ENCODE measurements at places on chromosomes 2 and 18.

DNA sequence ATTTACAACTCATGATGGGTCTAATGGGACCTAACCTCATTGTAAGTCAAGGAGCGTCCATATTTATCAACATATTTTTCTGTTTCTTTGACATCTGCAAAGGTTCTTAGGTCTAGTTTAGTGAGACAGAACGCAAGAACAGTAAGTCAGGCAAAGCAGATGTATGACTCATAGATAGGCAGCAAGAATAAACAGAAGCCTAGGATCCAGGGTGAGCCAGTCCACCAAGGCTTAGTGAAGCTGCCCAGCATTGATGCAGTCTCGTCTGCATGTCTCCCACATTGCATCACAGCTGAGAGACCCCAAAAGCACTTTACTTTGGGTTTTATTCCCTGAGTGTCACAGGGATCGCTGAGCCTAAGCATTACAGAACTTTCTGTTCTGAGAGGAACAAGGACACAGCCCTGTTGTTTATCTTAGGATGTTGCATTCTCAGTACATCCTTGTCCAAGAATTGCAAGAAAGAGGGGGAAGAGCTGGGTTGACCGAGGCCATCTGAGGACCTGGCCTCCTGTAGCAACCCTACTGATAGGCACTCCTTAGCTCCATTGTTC is 29.6 kb upstream of the TMEM177 start:
- no peak for DNase-seq

DNA sequence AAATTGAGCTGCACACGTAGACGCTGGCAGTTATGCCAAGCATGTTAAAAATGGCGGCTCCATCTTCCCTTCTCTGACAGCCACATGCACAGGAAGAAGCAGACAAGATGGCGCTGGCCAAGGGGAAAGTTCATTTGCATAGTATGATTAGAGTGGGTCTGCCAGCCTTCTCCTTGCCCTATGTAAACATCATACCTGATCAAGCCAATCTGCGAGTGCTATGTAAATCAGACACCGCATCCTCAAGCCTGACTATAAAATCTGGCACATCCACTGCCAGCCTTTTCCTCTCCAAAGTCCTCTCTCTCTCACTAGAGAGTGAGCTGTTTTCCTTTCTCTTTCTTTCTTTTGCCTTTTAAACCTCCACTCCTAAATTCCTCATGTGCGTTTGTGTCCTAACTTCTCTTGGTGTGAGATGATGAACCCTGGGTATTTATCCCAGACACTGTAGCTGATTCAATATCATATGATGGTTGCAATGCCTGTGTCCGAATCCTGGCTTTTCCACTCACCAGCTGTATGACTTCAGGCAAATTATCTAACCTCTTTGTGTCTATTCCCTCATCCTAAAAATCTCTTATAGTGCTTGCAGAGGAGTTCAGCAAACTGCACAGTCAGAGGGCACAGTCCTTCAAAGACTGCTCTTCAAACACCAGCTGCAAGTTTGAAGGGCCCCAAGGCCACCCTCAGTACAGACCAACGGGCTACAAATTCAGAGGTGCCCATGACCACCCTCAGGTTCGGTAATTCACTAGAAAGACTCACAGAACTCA is 39.3 kb upstream of the ITSN2 start:
- peak; percentile 26 for DNase-seq

GRCh38 chr2:106584304-106584954 is 97.3 kb downstream of the CD8B2 start:
- no peak for DNase-seq

DNA sequence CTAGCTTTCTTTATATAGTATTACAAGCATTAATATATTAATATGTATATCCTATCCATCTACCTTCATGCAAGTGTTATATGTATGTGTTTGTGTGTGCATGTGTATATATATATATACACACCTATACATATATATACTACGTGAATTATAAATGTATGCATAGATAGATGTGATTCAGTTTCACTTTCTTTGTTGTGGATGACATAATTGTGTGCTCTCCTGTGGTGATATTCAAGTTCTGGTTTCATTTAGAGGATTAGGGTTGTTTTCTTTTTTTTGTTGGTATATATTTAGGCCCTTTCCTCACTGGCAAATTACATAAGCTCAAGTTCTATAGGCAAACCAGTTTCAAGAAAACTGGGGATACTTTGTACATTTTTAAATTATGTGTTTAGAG is 225.7 kb upstream of the FANCL start:
- DNase-seq = no peak

DNA sequence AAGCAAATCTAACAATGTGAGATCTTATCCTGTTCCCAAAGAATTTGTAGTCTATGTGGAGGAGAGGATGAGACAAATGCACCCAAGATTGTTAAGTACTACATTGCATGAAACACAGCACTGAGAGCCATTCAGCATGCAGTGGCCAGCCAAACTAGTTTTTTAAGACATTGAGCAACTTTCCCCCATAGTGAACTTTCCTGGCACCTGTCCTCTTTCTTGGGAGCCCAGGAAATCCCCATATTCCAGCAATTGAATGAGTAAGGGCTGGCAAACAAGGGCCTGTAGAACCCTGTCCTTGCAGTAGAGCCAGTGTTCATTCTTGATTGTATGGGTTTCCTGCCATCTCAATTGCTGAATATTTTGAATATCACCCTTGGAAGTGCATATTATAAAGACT is 58.8 kb upstream of the FIGN start:
- no peak for DNase-seq

- no peak for DNase-seq
Measured at GRCh38 chr2:157500334-157500733, 56.4 kb upstream of the CYTIP start.

- no peak for DNase-seq
Measured at GRCh38 chr18:39494211-39494896, 1928.8 kb upstream of the CELF4 start.

GRCh38 chr2:157803476-157803875 is 72.7 kb downstream of the ACVR1 start:
- no peak for DNase-seq

Measured in NCI-H187 treated with DMSO at 0.1 percent for 48 hours (cell line).